ENCODE measurements at places on chromosomes 5 and 9.

DNA sequence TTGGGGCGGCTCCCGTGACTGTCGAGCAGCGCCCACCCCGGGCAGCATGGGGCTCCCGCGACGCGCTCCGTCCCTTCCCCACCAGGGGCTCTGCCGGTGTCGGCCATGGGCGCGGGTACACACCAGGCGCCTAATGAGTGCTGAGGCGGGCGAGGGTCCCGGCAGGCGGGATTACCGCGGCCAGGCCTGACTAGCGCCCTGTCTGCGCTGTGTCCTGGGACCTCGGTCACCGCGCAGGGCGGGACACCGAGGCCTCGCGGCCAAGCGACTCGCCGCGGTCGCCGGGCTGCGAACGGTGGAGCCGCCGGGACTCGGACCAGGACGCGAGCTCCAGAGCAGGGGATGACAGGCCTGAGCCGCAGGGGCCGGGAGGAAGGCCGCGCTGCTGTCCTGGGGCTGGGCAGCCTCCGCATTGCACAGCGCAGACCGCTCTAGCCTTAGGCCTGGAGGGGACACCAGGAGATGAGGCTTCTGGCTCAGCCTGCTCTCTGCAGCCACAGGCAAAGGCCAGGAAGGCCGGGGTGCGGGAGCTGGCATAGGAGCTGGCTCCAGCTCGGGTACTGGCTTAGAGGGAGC is 14.1 kb downstream of the LCN10 start:
- peak; percentile 48 for ATAC-seq

DNA sequence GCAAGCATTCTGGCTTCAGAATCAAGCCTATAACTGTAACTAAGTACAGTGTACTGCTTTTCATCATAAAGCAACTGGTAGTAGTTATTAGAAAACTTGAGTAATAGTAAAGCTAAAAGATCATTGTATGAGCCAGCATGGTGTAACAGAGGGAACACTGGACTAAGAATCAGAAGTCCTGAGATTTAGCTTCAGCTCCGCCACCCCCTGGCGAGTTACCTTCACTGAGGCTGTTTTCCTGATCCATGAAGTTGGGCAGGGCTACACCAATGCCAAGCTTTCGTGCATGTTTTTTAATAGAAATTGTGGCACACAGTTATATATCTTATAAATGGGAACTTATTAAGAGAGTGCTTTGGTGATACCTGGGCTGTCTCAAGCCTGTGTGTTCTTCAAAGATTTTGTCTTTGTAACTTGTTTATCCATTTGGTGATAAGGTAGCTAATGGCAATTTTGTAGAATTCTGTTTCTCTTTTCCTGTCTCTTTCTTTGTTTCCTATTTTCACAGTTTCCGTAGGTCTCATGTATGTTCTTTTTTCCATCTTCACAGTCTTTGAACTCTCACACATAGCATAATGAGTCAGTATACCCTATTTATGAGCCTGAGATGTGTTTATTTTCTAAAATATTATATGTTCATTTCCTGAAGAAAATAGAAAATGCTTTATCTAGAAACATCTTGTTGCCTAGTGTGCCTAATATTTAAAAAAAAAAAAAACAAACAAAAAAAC is 102.3 kb downstream of the GDNF start:
- ATAC-seq, result no peak

- peak; percentile 100 for ATAC-seq
Measured at GRCh38 chr5:77133061-77133758, 46.1 kb upstream of the ZBED3 start.

- ATAC-seq, result no peak
Measured at GRCh38 chr5:114782869-114783268, 386.8 kb downstream of the TRIM36 start.

DNA sequence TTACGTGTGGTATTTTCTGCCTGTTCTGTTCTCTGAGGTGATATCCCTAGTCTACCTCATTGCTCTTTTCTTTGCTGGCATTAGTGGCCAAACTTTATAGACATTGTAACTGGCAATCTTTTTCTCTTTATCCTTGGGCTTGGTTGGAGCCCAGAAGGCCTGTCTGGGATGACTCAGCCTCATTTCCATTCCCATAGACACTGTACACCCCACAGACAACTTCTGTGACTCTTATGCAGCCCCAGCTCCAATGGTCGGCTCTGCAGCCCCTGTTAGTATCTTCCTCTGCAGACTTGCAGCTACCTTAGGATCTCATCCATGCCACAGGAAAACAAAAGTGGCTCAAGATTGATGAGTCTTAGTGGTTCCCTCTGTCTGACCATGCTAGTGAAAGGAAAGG is 79.8 kb downstream of the CFAP95 start:
- peak; percentile 65 for ATAC-seq

DNA sequence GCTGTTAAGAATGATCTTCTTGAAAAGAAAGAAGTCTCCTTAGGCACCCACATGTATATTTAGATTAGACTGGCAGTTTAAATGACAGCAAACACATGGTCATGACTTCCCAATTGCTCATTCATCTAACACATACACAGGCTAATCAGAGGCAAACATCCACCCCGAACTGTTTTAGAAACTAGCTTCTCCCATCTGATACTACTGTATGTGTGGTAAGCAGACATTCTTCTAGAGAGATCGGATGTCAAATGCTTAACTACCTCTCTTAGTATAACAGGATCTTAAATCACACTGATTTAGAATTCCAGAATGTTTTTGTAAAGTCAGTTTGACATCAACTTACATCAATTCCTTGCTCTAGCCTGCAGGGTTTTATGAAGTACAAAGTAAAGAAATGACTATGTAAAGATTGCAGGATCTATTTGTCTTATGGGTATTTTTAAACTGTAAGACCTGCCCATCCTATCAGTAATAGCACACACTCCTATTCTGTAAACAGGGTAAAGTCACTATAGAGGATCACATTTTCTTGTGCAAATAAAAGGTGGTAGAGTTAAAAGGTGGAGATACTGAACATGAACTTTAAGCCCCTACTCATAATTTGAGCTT is 239.7 kb downstream of the MLLT3 start:
- ATAC-seq, result no peak

GRCh38 chr5:32642276-32643002 is 57.1 kb downstream of the SUB1 start:
- ATAC-seq, result no peak

DNA sequence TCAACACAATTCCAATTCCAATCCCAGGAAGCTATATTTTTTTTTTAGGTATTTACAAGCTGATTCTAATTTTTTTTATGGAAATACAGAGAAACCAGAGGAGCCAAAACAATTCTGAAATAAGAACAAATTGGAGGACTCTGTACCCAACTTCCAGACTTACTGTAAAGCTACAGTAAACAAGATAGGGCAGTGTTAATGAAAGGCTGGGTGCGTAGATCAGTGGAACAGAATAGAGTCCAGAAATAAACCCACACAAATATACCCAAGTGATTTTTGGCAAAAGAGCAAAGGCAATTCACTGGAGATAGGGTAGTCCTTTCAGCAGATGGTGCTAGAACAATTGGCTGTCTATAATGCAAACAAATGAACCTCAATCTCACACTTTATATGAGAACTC is 50.6 kb downstream of the WHRN start:
- ATAC-seq, result no peak

- ATAC-seq, result no peak
Measured at GRCh38 chr9:117672369-117672768, 31.8 kb upstream of the TLR4 start.

- ATAC-seq, result no peak
Measured at GRCh38 chr5:39498278-39498952, 73.6 kb upstream of the DAB2 start.

DNA sequence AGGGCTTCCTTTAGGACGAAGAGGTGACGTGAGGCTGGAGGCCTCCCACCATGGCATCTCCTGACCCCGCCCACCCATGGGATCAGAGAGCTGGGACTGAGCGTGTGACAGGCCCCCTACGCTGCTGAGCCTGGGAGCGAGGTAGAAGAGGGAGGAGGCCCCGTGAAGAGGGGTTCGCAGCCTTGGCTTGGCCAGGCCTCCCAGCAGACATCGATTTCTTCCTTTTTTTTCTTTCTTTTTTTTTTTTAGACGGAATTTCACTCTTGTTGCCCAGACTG is 39.5 kb downstream of the PTGES start:
- no peak for ATAC-seq

DNA sequence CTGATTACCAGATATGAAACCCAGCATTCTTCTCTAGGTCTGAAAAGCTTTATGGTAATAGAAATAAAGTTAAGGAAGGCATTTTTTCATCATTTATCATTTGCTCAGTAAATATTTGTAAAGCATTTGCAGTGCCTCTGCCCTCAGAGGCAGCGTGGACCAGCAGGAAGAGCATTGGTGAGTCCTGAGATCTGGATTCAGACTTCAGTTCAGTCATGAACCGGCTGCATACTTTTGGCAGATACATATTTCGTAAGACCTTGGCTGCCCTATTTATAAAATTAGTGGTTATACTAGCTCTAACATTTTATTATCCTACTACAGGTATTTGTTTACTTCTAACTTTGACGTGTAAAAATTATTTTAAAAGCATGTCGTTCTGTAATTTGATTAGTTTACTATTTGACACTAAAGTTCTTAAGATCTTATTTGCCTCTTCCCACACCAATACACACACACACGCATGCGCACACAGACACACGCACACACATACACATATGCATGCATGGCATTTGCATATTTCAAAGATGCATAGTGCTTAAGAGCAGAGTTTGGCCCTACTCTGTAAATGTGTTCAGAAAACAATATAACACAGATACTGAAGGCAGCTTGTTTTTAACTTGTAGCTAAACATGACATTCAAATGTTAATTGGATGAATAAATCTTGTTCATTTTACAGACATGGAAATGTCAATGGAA is 101.9 kb downstream of the RPS23 start:
- ATAC-seq, result peak; percentile 70

- no peak for ATAC-seq
Measured at GRCh38 chr5:170641589-170642031, 137.8 kb downstream of the KCNIP1 start.

- no peak for ATAC-seq
Measured at GRCh38 chr5:38795986-38796741, 49.6 kb upstream of the OSMR start.

GRCh38 chr9:105834404-105834803 is 140.1 kb downstream of the TMEM38B start:
- no peak for ATAC-seq

- peak; percentile 23 for ATAC-seq
Measured at GRCh38 chr9:33415501-33416038, 13.2 kb upstream of the AQP7 start.

- no peak for ATAC-seq
Measured at GRCh38 chr5:169628892-169629291, 8.2 kb upstream of the DOCK2 start.

GRCh38 chr5:127352068-127352467 is 61.5 kb downstream of the MEGF10 start:
- ATAC-seq, result no peak

DNA sequence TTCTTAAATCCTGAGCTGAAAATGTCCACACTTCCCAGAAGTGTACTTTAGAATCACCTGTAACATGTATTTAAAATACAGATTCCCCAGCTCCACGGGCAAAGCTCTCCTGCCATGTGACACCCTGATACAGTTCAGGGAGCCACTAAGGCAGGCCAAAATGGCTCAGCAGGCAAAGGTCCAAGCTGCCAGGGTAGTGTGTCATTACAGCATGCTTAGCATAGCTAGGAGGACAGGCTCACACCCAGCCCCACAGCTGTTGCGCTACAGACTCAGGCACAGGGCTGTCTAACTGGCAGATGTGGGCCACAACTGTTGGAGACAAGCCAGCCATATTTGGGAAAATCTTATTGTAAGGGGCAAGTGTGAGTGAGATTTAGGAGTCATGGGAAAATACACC is 73.0 kb downstream of the C9orf85 start:
- ATAC-seq, result no peak

DNA sequence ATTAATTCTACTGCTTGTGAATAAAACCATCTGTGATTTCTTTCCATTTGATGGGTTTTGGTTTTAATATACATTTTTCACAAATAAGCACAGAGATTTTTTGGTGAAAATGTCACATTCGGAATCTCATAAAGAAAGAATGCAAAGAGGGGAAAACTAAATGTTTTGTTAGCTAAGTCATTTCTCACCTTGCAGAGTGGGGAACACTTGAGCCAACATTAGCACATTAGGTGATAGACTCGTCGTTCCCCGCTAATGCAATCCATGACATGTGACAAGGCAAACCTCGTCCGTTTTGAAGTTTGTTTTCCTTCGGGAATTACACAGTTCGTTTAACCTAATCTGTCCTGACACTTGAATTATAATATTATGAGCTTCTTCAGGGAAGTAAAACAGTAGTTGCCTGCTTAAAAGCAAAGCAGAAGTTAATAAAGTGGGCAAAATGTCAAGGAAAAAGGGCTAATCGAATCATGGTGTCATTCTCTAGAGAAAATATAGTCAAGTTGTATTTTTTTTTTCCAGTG is 95.8 kb upstream of the LMX1B start:
- no peak for ATAC-seq

GRCh38 chr9:72322259-72322658 is 42.7 kb downstream of the ZFAND5 start:
- ATAC-seq, result peak; percentile 26

DNA sequence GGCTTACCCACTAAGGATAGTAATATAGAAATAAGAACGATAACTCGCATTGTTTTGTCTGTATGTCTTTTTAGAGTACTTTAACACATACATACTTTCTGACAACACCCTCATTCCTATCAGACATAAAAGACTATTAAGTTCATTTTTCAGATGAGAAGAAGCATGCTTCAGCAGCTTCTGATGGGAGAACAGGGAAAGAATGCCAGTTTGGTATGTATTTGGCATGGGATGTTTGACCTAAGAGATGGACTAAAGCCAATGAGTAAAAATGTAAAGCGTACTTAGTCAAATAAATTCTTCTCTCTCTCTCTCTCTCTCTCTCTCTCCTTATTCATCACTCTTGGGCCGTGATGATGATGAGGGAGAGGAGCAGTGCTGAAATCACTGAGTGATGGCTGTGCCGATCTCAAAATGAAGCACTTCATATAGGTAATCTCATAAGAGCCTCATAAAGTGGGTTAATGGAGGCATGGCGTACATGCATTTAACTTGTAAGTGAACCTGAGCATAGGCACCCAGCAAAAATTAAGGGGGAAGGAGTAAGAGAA is 71.5 kb downstream of the SLIT3 start:
- ATAC-seq, result no peak

GRCh38 chr5:168740092-168740800 is 161.1 kb upstream of the PANK3 start:
- ATAC-seq, result no peak
